Right lobe of liver (tissue), 6 donors: ENCODE measurements at places on chromosomes 13 and 19. TPM values are rescaled to one million over a fixed set of nuclear protein-coding genes. Genes with fewer than 3 reads are reported as not detected.

The CEACAM16 gene
- not detected for total RNA-seq

The TMEM59L gene
- total RNA-seq = not detected

The ZNF135 gene
- 0.12 TPM for total RNA-seq

DNA sequence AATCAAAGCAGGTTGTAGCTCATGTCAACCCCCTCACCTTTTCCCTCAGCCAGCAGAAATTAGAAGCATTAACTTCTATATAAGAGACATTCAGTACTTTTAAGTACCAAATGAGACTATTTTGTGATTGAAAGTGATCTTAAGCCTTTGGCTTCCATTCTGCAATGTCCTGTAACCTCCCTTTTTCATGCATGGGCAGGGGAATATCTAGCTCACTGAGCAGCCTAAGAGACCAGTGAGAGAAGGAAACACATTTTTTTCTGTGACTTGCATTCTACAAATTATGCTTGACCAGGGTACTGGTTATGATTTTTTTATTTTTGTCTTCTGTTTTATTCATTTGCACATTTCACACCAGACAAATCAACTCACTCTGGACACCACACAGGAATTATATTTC, 369.6 kb downstream of the KCTD12 start:
- no peak overlapping the region for H3K27ac ChIP-seq
- no peaks in the 10 kb centered on the region for H3K36me3 ChIP-seq
- no peaks in the 10 kb centered on the region for H3K4me1 ChIP-seq
- DNase-seq = no peak

GRCh38 chr19:52296400-52296772, 583 bp upstream of the ZNF480 start:
- no peaks in the 10 kb centered on the region for H3K4me1 ChIP-seq
- no peaks in the 10 kb centered on the region for H3K27me3 ChIP-seq
- no peak for DNase-seq
- peaks cover 6% of the 10 kb centered on the region for H3K36me3 ChIP-seq
- peak overlapping the region; percentile 37 for H3K4me3 ChIP-seq

- H3K4me1 ChIP-seq = no peaks in the 10 kb centered on the region
- no peak for DNase-seq
These were observed 51.0 kb upstream of the RCBTB2 start for GRCh38 chr13:48583859-48584311.
